Activated B cell treated with CpG ODN at 0.5 μM for 24 hours (primary cell): ENCODE measurements at places on chromosomes 2 and 18.

GRCh38 chr2:2645162-2645855, 314.2 kb upstream of the MYT1L start:
- DNase-seq, result no peak

- DNase-seq, result no peak
These were observed 283.8 kb downstream of the RDH14 start for GRCh38 chr2:18276583-18277075.

DNA sequence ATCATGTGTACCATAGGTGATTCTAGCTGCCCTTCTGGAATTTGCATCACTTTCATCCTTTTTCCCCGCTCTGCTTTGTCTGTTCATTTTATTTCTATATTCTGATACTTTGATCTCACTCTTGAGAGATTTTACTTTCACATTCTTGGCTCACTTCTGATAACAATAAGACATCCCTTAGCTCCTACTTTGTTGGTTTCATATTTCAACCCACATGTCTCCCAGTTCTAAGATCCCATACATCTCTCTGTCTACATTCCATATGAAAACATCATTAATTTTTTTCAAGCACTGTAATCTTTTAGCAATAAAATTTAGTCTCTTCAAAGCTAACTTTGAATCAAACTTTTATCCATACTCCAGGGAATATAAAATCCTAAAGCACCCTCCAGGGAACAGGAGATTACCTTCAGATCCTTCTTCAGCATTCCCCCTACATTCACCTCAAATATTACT, 75.6 kb downstream of the COL3A1 start:
- no peak for DNase-seq

- no peak for DNase-seq
These were observed 156.9 kb upstream of the SOX11 start for GRCh38 chr2:5535301-5535700.

GRCh38 chr18:48310999-48311398, 98.2 kb downstream of the ZBTB7C start:
- no peak for DNase-seq

DNA sequence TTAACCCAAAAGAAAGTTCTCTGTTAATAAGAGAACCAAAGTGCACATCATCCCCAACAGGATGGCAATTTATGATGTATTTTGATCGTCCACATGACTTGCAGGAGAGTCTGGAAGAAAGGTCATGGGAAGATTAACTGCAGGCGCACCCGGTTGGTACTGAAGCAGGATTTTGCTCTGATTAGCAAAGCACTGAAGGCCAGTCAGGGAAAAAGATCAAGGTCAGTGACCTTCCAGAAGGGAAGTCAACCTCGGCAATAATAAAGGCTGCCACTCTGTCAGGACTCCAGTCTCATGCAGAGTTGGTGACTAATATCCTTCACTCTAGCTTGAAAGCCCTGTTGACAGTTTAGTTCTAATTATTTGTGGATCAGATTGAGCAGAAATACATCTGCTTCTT, 432.7 kb upstream of the RAB12 start:
- DNase-seq, result no peak

DNA sequence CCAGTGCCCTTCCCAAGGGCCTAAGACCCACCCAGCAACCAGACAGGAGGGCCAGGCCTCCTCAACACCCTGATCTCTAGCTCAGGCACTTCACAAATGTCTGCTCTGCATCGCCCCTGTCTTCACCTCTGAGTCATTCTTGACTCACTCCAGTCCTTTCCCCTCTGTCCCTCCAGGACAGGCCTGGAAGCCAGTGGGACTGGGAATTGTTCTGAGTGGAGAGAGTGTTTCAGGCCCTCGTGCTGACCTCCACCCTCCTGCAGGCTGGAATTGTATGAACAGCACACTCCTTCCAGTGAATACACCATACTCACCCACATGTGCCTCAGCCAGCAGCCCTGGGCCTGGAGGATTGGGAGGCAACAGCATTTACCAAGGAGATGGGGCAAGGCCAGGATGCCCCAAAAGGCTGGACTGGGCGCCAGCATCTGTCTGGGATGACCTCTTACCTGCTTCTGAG, 304.2 kb downstream of the CYP26B1 start:
- no peak for DNase-seq

DNA sequence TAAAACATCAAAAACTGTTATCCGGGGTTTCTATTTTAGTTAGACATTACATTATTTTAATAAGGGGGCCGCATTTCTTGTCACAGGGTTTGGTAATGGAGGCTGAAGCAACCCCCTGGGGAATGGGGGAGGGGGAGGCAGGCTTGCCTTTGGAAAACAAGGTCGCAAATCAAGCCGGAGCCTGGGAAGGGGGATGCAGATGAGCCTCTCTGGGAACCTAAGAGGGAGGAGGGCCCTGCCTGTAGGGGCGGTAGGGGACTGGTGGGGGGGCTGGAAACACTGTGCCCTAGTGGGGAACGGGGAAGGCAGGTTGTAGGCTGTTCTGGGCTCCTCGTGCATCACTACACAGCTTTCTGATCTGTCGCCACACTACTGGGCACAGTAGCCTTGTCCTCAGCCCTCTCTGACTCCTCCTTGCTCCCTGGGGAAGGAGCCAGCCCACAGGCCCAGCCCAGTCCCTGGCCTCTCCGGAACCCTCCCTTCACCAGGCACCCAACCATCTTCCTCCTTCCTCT, 170.2 kb upstream of the SMAD2 start:
- no peak for DNase-seq

- DNase-seq, result no peak
These were observed 128.5 kb upstream of the LGALSL start for GRCh38 chr2:64325477-64325851.

DNA sequence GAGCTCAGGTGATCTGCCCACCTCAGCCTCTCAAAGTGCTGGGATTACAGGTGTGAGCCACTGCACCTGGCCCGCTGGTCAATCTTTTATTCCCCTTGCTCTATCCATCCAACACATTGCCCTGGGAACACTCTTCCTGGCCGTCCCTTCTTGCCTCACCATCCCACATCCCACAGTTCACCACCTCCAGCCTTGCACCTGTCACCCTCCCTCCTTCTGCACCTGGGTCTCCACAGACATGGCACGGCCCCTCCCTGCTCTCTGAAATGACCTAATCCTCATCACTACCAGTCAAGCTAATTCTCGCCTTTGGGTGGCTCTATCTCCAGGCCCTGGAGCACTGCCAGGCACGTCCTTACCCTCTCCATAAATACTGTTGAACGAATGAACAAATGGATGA, 116.9 kb upstream of the TEX51 start:
- DNase-seq, result no peak
